ENCODE measurements at places on chromosomes 6 and 20.
A peak's percentile ranks its signal among the peaks of the same experiment; 100 is the strongest.

GRCh38 chr6:157804448-157805327 lies 18.4 kb upstream of the SNX9 start:
- DNase-seq = no peak

- peak; percentile 84 for DNase-seq
These were observed 3.4 kb upstream of the BHLHE23 start for GRCh38 chr20:63009988-63010769.

- no peak for DNase-seq
These were observed 11.4 kb downstream of the SENP6 start for GRCh38 chr6:75613056-75613501.

- no peak for DNase-seq
These were observed 55.1 kb downstream of the IL20RA start for GRCh38 chr6:136989571-136990241.

GRCh38 chr6:20706238-20706938 lies 172.1 kb downstream of the CDKAL1 start:
- DNase-seq = no peak

- DNase-seq = no peak
These were observed 622 bp upstream of the KIZ start for GRCh38 chr20:21125072-21125848.

DNA sequence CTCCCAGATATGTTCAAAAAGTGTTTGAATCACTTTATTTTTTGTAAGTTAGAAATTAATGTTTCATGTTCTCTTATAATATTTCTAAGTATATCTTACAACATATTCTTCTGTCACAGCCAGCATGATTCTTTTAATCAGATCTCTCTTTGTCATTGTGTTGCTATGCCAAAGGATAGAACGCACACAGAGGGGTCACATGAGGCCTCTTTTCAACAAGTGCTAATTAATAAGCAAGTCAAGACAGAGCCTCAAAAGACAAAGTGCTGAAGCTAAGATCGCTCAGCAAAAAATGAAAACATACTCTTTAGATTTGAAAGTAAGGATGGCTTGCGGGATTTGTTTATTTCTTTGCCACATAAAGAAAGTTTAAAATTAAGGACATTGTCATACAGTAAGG lies 508.8 kb upstream of the PTCHD4 start:
- no peak for DNase-seq

Data from hematopoietic multipotent progenitor cell (in vitro differentiated cells).